ENCODE measurements at places on chromosomes 6 and 20.
A peak's percentile ranks its signal among the peaks of the same experiment; 100 is the strongest.

DNA sequence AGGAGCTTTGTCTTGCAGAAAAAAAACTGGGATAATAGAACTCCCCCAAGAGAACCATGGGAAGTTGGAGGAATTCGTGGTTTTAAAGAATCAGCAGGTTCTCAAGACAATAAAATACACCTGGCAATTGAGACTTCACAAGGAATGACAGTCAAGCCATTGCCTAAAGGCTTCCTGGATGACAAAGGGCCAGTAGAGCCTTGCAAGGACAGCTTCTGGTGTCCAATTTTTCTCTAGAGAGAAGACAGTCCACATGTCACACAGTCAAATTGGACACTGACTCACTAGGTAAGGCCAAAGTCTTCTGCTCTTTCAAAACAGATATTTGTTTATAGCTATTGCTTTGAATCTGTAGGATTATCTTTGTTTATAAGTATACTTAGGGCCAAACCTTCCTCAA, 80.3 kb upstream of the BMP5 start:
- DNase-seq = no peak

DNA sequence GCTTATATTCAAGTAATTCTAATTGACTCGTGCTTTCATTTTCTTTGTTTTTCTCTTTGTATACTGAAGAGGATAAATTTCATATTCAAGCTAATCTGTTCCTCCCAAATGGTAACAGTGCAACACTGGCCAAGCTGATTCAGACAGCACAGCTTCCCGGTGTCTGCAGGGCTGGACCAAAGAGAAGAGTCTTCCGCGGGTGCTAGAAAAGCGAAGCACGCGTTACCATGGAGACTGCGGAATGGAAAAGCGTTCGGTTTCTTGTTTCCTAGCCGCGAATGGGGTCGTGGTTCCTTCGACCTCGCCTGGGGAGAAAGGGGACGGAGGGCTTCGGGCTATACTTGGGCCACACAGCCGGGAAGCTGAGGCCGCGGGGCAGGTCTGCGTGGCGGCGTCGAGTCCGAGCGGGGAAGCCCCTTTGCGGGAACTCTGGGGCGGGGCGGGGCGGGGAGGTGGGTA, 6.2 kb upstream of the ZNF311 start:
- DNase-seq = peak; percentile 22

DNA sequence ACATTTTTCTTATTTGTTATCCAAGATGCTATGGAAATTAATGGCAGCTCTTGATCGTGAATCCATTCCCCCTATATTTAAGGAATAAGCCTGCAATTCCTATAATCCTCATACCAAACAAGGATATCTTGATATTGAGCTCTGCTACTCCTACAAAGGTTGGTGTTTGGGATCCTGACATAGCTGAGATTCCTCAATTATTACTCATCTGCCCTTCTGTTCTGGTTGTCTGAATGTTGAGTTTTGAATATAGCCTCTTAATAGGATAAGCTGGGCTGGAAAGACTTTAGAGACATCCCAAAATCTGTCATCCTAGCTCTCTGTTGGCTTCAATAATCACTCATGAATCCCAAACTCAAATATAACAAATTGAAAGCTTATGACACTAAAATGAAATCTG, 49.9 kb downstream of the CLIC5 start:
- no peak for DNase-seq

- no peak for DNase-seq
Measured at GRCh38 chr20:11143481-11143880, 469.7 kb upstream of the JAG1 start.

GRCh38 chr6:118869350-118869749, 24.6 kb upstream of the ASF1A start:
- no peak for DNase-seq

GRCh38 chr6:13447949-13448724, 39.3 kb downstream of the GFOD1 start:
- DNase-seq = no peak

DNA sequence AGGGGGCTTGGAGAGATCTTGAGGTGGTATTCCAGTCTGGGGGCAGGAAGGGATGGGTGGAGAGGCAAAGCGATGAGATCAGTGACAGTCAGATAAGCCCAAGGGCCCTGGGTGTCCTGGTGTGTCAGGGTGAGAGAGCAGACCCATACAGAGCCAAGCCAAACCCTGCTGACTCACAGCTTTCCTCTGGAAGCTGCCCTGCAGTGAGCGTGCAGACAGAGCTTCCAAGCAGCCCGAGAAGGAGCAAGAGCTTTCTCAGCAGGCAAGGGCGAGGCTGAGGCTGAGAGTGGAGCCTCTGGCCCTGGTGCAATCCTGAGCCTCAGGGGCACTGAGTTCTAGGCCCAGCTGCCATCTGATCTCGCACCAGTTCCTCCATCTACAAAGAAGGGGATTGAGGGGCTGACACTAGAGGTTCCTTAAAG, 91.1 kb upstream of the HIVEP1 start:
- no peak for DNase-seq

DNA sequence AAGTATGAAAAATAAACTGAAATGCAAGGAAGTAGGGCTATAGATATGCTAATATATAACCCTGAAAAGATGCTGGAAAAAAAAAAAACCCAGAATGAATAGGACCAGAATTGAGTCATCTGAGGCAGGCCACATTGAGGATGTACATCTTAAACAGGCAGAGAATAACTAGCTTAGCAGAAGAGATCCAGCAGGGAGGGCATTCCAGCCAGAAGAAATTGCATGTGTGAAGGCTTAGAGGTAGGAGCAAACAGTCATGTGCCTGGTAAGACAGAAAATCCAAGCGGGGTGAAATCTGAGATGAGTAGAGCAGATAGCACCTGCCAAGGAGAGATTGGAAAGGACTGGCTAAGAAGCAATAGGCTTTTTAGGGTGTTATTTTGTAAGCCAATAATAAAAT, 2.6 kb downstream of the COL19A1 start:
- DNase-seq = no peak

DNA sequence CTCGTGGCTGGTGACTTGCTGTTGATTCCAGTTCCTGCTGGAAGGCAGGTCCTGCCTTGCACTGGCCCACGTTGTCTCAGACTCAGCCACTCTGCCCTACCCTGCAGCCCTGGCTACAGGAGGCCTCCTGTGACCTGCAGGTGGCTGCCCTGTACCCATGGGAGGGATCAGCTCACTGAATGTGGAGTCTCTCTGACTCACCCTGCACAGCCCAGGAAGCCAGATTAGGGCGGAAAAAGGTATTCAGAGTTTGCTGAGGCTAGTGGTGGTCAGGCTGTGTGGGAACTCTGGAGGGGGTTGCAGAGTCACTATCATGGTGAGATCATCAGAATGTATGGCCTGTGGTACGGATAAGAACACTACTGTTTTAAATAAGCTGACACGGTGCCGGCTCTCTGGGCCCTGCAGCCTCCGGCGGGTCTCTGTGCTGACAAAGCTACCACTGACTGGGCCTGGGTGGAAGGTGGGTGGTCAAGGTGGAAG, 24.7 kb upstream of the PYGB start:
- DNase-seq = no peak

DNA sequence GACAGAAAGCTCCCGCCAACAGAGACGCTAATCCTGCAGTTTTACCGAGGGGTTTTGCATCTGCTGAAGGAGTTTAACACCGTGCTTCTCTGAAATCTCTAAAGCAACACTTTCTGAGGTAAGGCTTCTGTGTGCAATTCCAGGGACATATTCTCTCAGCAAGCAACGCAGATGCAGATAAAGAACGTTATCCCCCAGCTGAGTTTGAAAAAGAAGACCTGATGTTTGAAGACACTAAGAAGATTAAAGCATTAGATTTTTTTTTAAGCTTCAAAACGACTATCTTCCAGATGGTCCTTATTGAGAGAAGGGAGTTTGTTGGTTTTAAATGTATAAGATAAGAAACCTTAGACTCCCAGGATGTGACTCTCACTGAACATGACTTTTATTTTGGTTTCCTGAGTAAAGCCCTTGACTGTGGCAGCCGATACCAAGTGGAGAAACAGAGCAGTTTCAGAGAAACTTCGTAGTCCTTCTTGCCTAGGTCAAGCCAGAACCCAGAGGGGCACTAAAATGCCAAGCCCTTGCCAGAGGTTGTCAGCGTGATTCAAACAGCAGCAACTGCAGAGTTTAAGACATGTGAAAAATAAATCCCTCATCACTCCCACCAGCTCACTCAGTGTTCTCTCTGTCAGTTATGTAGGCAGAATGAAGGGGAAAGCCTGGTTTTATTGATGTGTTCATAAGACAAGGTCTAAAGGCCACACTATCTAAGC, 353.3 kb upstream of the CNR1 start:
- DNase-seq = no peak
